Heart right ventricle (tissue), 16 donors: ENCODE measurements at places on chromosomes 4 and X. TPM values are rescaled to one million over a fixed set of nuclear protein-coding genes. Genes with fewer than 3 reads are reported as not detected.

- no peaks in the 10 kb centered on the region for H3K4me1 ChIP-seq
- no peak for DNase-seq
- no peak overlapping the region for H3K27ac ChIP-seq
- no peaks in the 10 kb centered on the region for H3K27me3 ChIP-seq
- no peaks in the 10 kb centered on the region for H3K36me3 ChIP-seq
- H3K4me3 ChIP-seq, result no peak overlapping the region
Observed at GRCh38 chrX:13179100-13179499, 134.7 kb upstream of the FAM9C start.

- H3K27me3 ChIP-seq, result no peaks in the 10 kb centered on the region
- no peak overlapping the region for H3K4me3 ChIP-seq
Observed at GRCh38 chr4:149062997-149063396, 620.8 kb upstream of the NR3C2 start.

Gene NEXMIF
- total RNA-seq, result 0.16 TPM

Gene VCX
- 0.24 TPM for total RNA-seq

GRCh38 chr4:3342182-3342854 is 49.5 kb downstream of the RGS12 start:
- no peaks in the 10 kb centered on the region for H3K36me3 ChIP-seq
- H3K4me1 ChIP-seq, result peaks cover 18% of the 10 kb centered on the region
- H3K27ac ChIP-seq, result no peak overlapping the region
- DNase-seq, result no peak
- H3K4me3 ChIP-seq, result no peak overlapping the region

Gene DMP1
- total RNA-seq, result not detected

DNA sequence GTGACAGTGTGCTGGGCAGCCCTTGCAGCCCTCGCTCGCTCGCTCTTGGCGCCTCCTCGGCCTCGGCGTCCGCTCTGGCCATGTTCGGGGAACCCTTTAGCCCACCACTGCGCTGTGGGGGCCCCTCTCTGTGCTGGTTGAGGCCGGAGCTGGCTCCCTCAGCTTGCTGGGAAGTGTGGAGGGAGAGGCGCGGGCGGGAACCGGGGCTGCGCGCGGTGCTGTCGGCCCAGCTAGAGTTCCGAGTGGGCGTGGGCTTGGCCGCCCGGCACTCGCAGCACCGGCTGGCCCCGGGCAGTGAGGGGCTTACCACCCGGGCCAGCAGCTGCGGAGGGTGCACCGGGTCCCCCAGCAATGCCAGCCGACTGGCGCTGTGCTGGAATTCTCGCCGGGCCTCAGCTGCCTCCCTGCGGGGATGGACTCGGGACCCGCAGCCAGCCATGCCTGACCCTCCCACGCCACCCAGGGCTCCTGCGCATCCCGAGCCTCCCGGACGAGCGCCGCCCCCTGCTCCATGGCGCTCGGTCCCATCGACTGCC is 770.1 kb upstream of the GALNTL6 start:
- H3K4me1 ChIP-seq, result no peaks in the 10 kb centered on the region
- no peak overlapping the region for H3K27ac ChIP-seq
- DNase-seq, result no peak
- H3K27me3 ChIP-seq, result no peaks in the 10 kb centered on the region
- H3K4me3 ChIP-seq, result no peak overlapping the region

GRCh38 chr4:5956285-5957021 is 61.8 kb downstream of the C4orf50 start:
- DNase-seq, result no peak
- no peak overlapping the region for H3K4me3 ChIP-seq
- H3K36me3 ChIP-seq, result no peaks in the 10 kb centered on the region

GRCh38 chr4:41050116-41050515 is 164.2 kb downstream of the APBB2 start:
- no peak for DNase-seq
- H3K4me1 ChIP-seq, result peaks cover 4% of the 10 kb centered on the region
- no peak overlapping the region for H3K4me3 ChIP-seq
- no peaks in the 10 kb centered on the region for H3K36me3 ChIP-seq
- no peaks in the 10 kb centered on the region for H3K27me3 ChIP-seq

Gene SMIM10L2A
- total RNA-seq, result 1.2 TPM

DNA sequence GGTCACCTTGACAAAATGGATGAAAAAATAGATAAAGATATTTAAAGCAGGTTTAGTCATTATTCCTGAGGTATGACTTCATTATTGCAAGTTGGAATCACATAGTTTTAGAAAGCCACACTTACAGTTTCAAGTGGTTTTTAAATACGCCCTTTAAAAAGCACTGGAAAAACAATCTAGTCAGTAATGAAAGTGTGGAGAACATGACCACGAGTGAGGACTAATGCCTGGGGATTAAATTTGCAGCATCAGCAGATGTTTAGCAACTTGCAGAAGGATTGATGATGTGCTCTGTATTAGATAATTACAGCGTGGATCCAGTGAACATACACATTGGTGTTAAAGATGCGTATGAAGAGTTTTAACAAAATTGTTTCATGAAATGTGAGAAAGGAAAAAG is 5.9 kb downstream of the SPARCL1 start:
- H3K36me3 ChIP-seq, result peaks cover 7% of the 10 kb centered on the region
- H3K27ac ChIP-seq, result peak overlapping the region; percentile 48
- H3K4me1 ChIP-seq, result peaks cover 68% of the 10 kb centered on the region
- peak overlapping the region; percentile 6 for H3K4me3 ChIP-seq
